ENCODE measurements at places on chromosomes 4 and X. TPM values are rescaled to one million over a fixed set of nuclear protein-coding genes. Genes with fewer than 3 reads are reported as not detected.
A peak's percentile ranks its signal among the peaks of the same experiment; 100 is the strongest.

DNA sequence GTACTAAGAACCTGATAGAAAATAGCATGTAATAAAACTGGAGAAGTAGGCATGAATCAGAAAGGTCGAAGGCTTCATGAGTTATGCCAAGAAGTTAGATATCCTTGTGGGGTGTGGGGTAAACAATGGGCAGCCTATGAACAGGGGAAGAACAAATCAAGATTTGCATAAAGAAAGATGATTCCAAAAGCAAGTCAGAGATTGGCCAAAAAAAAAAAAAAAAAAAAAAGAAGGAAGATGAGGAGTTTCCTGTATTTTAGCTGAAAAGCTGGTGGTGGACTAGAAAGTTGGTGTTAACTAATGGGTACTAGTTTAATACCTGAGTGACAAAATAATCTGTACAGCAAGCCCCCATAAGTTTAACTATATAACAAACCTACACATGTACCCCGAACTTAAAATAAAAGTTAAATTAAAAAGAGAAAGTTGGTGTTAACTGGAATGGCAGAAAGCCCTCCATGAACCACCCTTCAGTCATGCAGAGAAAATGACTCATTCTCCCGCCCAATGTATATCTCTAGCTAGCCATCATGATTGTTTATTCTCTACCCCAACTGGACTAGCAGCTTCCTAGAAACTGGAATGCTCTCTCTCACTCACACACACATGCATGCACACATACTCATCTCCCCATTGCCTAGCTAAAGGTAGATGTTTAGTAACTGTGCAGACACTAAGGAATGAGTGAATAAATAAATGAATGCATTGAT is 41.7 kb downstream of the ATP11C start:
- peak overlapping the region; percentile 74 for H3K27ac ChIP-seq
- no peaks in the 10 kb centered on the region for H3K27me3 ChIP-seq
- no peaks in the 10 kb centered on the region for H3K36me3 ChIP-seq
- no peak overlapping the region for H3K4me3 ChIP-seq

GRCh38 chr4:40842725-40843423 is 93.1 kb downstream of the NSUN7 start:
- no peak overlapping the region for H3K27ac ChIP-seq
- H3K36me3 ChIP-seq: no peaks in the 10 kb centered on the region
- H3K4me1 ChIP-seq: peaks cover 6% of the 10 kb centered on the region
- no peak for DNase-seq

DNA sequence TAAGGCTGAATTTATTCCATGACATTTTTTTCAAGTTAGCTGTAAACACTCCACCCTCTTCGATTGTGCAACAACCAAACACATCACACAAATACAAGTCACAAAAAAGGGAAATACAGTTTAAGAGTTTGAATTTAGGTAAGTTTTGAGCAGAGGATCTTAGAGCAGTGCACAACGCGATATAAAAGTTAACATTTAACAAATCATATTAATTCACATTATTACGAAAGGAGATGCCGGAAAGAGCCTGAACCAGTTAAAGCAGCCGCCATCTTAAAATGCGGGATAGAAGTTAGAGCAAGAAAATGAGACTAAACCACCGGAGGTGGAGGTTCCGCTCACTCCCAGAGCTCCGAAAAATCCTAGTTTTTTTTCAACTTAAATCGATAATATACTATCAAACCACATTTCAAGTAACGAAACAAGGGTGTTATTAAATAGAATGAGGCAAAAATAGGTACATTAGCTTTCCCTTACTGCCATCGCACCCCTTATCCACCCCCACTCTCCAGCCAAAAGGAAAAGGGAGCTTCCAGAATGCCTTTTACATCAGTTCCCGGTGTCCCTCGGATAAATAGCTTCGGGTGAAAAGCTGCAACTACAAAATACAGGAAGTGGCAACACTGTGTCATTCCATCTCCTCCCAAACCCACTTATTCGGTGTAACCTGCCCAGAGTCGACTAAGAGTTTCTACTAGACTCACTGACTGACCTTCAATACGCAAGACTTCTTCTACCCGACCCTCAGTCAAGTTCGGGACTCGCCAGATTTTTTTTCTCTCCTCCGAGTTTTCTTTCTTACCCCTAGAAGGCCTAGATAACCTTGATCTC is 1.9 kb downstream of the UBE2D3 start:
- DNase-seq: no peak
- H3K4me1 ChIP-seq: peaks cover 48% of the 10 kb centered on the region
- H3K27me3 ChIP-seq: no peaks in the 10 kb centered on the region
- peaks cover 2% of the 10 kb centered on the region for H3K36me3 ChIP-seq
- no peak overlapping the region for H3K27ac ChIP-seq
- no peak overlapping the region for H3K4me3 ChIP-seq

The PITX2 gene
- total RNA-seq: not detected

DNA sequence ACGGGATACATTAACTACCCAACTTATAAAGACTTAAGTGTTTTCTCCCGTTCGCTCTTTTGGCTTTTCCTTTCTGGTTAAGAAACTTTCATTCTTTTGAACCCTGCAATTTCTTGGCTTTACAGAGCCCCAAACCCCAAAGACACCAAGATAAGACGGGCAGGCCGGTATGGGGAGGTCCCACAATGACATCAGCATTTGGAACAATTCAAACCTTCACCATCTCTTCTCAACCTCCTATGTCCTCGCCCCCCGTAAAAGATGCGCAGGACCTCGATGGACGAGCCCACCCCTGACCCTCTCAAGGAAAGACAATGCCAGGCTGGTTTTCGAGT is 999 bp downstream of the ZNF518B start:
- no peak for DNase-seq
- H3K27me3 ChIP-seq: peaks cover 6% of the 10 kb centered on the region
- peak overlapping the region; percentile 88 for H3K4me3 ChIP-seq
- H3K27ac ChIP-seq: peak overlapping the region; percentile 77
- peaks cover 4% of the 10 kb centered on the region for H3K4me1 ChIP-seq

The FOXP3 gene
- 19.1 TPM for total RNA-seq

GRCh38 chr4:46931981-46932380 is 22.9 kb upstream of the COX7B2 start:
- DNase-seq: no peak
- no peaks in the 10 kb centered on the region for H3K36me3 ChIP-seq
- H3K27ac ChIP-seq: no peak overlapping the region
- H3K27me3 ChIP-seq: peaks cover 18% of the 10 kb centered on the region
- no peaks in the 10 kb centered on the region for H3K4me1 ChIP-seq

DNA sequence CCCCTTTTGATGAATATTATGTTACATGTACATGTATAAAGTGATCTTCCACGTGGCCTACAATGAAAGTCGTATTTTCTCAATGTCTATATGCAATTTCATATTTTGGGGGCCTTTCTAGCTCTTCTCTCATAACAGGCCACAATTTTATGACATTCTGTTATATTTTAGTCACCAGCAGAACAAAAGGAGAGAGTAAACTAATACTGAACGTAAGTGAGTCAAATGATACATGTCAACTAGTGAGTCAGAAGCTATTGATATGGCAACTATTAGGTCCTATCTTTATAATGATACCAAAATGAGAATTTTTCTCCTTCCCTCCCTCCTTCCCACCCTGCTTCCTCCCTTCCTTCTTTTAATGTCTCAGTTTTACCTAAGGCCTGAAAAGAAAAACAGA is 14.4 kb downstream of the GC start:
- no peak overlapping the region for H3K4me3 ChIP-seq
- peaks cover 19% of the 10 kb centered on the region for H3K27me3 ChIP-seq
- H3K4me1 ChIP-seq: no peaks in the 10 kb centered on the region
- no peaks in the 10 kb centered on the region for H3K36me3 ChIP-seq
- no peak overlapping the region for H3K27ac ChIP-seq

The HGFAC gene
- total RNA-seq: not detected

The PF4V1 gene
- 67.9 TPM for total RNA-seq

GRCh38 chr4:104749062-104749461 is 254.4 kb upstream of the CXXC4 start:
- no peaks in the 10 kb centered on the region for H3K36me3 ChIP-seq
- DNase-seq: no peak
- no peaks in the 10 kb centered on the region for H3K27me3 ChIP-seq
- no peak overlapping the region for H3K27ac ChIP-seq

The RAI2 gene
- 0.18 TPM for total RNA-seq

DNA sequence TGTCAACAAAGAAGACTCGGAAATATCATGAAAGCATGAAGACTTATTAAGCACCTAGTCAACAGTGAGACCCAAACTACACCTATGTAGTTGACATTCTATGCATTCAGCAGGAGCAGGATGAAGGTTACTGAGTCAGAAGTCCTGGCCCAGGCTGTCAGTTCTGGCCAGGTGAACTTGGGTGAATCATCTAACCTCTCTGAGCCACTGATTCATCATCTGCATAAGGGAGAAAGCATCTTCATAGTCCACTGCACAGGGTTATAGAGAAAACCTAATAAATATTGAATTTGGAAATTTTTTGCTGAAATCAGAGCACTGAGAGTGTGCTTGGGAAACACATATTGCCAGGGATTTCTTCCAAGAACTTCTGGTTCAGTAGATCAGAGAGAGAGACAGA is 296.0 kb upstream of the SFRP2 start:
- no peaks in the 10 kb centered on the region for H3K36me3 ChIP-seq
- H3K4me3 ChIP-seq: no peak overlapping the region
- H3K27ac ChIP-seq: no peak overlapping the region
- DNase-seq: no peak

The GPR119 gene
- total RNA-seq: not detected

- no peaks in the 10 kb centered on the region for H3K4me1 ChIP-seq
- no peaks in the 10 kb centered on the region for H3K27me3 ChIP-seq
- no peak overlapping the region for H3K4me3 ChIP-seq
- DNase-seq: no peak
- H3K36me3 ChIP-seq: no peaks in the 10 kb centered on the region
Observed at GRCh38 chrX:66751136-66751782, 112.4 kb upstream of the EDA2R start.

DNA sequence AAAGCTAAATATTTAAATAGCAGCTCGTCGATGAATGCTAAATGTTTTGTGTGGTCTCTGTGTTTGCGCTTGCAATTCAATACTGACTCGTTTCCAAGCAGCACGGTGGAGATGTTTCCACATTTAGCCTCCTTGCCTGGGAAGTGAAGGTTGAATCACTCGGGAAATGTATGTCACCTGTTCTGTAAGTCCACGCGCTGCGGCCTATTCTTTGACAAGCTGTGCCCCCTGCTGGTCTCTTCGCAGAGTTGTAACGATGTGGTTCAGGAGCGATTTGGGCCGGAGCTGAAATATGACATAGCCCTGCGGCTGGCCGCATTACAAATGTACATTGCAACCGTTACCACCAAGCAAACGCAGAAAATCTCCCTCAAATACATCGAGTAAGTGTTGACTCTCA is 89.6 kb upstream of the PRPS2 start:
- H3K36me3 ChIP-seq: no peaks in the 10 kb centered on the region
- H3K27ac ChIP-seq: no peak overlapping the region
- peaks cover 16% of the 10 kb centered on the region for H3K27me3 ChIP-seq
- H3K4me1 ChIP-seq: no peaks in the 10 kb centered on the region
- DNase-seq: no peak
- H3K4me3 ChIP-seq: no peak overlapping the region

DNA sequence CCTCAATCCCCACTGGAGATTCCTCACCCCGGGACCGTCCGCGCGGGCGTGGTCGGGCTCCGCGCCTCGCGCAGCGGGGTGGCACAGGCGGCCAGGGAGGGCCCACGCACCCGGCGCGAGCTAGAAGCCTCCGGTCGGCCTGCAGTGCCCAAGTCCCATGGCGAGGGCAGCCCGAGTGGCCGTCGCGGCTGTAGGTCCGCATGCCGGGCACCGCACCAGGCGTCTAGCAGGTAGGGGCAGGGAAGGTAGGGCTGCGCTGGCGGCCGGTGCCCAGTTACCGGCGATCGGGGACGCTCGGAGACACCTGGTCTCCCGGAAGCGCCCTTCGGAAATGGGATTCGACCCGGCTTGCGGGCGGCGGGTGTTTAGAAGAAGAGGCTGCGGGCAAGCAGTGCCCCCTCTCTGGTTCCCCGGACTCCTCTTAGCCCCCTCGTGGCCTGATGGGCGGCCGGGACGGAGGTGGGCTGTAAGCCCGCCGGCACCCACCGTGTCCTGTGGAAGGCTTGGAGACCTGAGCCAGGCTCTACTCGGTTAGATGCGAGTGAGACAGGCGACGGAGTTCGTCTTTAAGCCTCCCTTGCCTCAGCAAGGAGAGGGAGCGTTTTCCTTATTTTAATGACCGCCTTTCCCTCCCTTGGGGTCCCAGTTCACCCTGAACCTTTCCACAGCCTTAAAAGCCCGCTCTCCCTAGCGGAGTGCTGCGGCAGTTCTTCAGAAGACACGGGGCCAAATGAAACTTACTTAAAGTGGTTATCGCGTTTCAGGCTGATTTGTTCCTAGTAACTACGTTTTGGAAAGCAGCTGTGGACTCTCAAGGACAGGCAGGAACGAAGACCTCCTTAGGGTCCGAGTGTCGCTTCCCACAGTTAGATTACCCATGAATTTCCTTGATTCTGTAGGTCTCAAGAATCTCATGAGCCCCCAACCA is 821 bp downstream of the SLITRK2 start:
- no peak overlapping the region for H3K4me3 ChIP-seq
- no peak for DNase-seq
- H3K4me1 ChIP-seq: no peaks in the 10 kb centered on the region
- peaks cover 20% of the 10 kb centered on the region for H3K27me3 ChIP-seq

DNA sequence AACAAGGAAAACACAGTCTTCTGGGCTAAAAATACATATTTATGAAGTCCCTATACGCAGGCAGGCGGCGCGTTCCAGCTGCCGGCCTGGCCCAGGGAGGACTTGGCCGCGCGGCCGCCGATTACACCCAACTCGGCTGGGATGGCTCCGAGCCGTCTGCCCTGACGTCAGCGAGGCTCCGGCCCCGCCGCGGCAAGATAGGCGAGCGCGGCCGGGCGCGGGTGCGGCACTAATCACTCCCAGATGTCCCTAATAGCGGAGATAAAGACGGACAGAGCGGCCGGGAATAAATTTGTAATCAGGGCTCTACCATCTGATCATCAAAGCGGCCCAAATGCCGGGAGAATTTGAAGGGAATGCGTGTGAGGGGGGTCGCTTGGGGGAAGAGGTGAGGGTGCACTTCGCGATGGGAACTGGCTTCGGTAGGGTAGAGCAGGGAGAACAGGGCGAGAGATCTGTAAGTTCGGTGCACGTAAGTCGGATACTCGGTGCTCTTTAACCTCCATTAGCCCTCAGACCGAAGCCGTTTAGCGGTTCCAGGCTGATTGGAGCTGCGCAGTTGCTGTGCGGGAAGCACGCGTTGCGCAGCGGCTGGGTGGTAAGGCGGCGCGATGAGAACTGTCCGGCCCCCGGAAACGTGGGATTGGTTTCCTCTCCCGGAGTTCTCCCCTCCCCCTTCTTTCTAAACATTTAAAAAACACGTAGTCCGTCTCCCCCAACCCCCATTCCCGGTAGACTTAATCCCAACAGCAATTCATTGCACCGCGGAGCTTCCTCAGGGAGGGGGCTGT is 7.7 kb downstream of the HAND2 start:
- H3K4me1 ChIP-seq: peaks cover 11% of the 10 kb centered on the region
- H3K36me3 ChIP-seq: peaks cover 5% of the 10 kb centered on the region

DNA sequence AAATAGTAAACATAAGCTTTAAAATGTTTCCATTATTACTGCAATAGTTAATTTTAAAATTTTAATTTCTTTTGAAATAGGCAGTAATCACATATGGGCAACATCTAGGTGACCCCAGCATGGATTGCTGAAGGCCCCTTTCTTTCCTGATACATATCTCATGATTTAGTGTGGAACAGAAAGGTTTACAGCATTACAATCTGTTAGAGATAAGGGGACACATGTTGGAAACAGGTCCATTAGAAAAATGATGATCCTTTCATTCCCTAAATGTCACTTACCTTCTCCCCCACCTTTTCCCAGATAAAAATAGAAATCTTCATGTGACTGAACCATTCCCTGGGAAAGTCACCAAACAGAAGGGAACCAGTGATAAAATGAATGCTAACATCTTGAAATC is 90.4 kb downstream of the RASL11B start:
- no peaks in the 10 kb centered on the region for H3K36me3 ChIP-seq
- H3K4me1 ChIP-seq: no peaks in the 10 kb centered on the region
- H3K4me3 ChIP-seq: no peak overlapping the region
- no peaks in the 10 kb centered on the region for H3K27me3 ChIP-seq

The CCDC120 gene
- 11.8 TPM for total RNA-seq
